ENCODE measurements at places on chromosomes 3 and 15.

GRCh38 chr15:63805993-63806980 is 27.5 kb downstream of the HERC1 start:
- DNase-seq: no peak

- peak; percentile 35 for DNase-seq
Observed at GRCh38 chr15:99438691-99439523, 126.9 kb upstream of the MEF2A start.

DNA sequence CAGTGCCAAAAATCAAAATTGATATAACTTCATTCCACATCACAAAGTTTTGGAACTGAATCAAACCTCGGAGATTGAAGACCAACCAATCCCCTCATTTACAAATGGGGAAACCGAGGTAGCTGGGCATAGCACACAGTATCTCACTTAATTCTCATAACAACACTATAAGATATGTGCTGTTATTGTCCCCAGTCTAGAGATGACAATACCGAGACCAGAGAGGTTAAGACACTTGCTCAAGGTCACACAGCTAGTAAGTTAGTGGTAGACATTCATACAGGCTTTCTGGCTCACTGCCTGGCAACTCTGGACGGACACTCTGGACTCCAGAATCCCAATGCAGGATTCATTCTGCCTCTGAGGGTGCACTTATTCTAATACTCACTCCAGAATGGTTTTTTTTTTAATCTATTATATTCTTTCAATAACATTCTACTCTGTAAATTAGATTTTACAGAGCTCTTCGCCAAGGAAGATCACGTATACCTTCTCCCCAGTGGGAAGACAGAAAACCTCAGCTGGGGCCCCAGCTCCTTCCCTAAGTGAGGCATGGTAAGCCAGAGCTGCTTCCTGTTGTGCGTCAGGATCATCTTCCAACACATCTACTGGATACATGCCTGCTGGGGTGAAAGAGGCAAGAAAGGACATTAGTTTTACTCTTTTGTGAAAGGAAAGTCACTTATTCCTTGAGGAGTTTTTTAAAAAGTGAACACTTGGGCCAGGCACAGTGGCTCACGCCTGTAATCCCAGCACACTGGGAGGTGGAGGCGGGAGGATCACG is 128.4 kb upstream of the IGF1R start:
- no peak for DNase-seq

DNA sequence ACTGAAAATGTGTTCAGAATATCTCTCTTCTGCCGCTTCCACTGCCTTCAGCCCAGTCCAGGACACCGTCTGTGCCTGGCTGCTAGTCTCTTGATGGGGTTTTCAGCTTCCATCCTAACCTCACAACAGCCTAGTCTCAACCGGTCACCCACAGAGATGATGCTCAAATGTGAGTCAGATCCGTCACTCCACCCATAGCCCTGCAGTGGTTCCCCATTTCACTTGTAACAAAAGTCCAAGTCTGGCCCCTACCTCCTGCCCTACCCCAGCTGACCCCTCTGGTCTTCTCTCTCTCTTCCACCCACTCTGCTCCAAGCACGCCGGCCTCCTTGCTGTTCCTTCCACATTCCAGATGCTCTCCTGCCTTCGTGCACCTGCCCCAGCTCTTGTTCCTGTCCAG is 68.1 kb downstream of the PPARG start:
- no peak for DNase-seq

DNA sequence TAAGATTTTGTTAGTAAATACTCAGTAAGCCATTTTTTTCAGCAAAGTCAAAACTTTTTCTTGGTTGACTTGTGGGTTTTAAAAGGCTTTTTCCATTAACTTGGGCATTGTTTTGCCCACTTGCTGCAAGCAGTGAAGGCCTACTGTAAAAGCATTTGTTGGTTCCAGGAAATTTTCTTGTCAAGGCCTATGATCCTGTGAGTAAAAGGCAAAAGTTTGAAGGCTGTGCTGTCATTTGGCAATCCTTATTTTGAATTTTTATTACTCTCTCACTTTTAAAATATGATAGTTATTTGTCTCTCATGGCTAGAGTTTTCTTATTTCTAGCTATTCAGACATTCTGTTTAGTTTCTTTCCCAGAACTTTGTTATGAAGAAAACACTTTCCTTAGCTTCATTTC is 13.0 kb downstream of the P2RY12 start:
- no peak for DNase-seq

DNA sequence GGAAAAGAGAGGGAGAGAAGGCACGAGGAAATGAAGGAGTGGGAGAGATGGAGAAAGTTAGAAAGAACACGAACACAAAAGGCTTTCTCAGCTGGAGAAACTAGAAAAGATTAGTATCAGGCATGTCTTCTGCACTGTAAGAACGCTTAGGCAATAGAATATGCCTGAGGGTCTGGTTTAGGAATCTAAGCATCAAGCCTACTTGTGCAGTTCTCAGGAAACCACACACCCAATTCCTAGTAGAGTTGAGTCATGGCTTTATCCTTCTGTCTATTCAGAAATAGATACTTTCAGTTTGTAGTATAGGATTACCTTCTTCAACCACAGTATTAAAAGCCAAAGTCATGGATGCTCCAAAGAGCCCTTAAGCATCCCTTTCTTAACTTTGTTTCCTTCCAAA is 969.4 kb downstream of the NTRK3 start:
- no peak for DNase-seq

- DNase-seq: no peak
Observed at GRCh38 chr15:73803806-73804205, 50.7 kb upstream of the INSYN1 start.

DNA sequence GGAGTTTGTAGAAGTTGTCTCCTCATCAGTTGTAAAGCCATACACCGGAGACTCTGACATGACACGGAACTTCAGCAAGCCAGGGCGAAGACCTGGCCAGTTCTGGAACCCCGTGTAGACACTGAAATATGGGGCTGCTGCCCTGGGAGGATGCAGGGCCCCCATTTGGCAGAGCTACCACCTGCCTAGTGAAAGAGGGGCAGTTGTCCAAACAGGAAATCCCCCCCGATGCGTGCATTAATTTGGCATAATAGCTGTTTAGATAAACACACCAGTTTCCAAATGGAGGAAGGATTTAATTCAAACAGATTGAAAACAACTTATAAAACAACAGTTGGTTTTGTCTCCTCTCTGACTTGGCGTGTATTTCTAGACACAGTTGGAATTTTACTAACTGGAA is 357.2 kb downstream of the GABRG3 start:
- DNase-seq: no peak

- DNase-seq: no peak
Observed at GRCh38 chr3:147669077-147669476, 259.9 kb downstream of the ZIC1 start.

- DNase-seq: no peak
Observed at GRCh38 chr15:67812241-67812644, 13.1 kb upstream of the SKOR1 start.

- no peak for DNase-seq
Observed at GRCh38 chr15:40693904-40694687, 878 bp upstream of the RAD51 start.

GRCh38 chr15:78224023-78224411 is 10.3 kb downstream of the ACSBG1 start:
- DNase-seq: no peak

GRCh38 chr3:196141052-196141865 is 59.4 kb upstream of the TFRC start:
- no peak for DNase-seq

- DNase-seq: no peak
Observed at GRCh38 chr3:73786321-73786807, 161.6 kb upstream of the PDZRN3 start.

DNA sequence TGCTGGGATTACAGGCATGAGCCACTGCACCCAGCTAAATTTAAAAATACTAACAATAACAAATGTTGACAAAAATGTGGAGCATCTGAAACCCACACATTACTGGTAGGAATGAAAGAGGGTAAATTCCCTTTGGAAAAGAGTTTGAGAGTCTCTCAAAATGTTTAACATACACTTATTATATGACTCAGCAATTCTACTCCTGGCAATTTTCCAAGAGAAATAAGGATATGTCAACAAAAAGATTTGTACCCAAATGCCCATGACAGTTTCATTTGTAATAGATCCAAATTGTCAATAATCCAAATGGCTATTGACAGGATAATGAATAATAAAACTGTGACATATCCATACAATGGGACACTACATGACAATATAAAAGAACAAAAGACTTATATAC is 9.0 kb downstream of the HCLS1 start:
- no peak for DNase-seq

GRCh38 chr3:170542704-170543103 is 43.2 kb downstream of the SLC7A14 start:
- no peak for DNase-seq

- no peak for DNase-seq
Observed at GRCh38 chr3:62929771-62930170, 54.6 kb upstream of the CADPS start.

DNA sequence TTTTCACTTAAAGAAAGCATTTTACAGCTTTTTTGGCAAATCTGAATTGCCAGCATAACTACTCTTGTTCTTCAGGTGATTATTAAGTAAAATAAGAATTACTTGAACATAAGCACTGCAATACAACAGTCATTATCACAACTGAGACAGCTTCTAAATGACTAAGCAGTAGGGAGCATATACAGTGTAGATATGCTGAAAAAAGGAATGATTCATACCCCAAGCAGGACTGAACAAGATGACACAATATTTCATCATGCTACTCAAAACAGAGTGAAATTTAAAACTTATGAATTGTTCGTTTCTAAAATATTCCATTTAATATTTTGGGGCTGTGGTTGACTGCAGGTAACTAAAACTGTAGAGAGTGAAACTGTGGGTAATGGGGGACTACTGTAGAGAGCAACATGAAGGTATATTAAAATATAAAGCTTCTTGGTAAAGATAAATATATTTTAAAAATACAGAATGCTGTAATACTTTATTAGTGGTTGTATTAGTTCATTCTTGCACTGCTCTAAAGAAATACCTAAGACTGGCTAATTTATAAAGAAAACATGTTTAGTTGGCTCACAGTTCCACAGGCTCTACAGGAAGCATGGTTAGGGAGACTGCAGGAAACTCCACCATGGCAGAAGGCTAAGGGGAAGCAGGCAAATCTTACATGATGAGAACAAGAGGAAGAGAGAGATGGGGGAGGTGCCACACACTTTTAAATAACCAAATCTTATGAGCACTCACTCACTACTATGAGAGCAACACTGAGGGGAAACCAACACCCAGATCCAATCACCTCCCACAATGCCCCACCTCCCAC is 84.8 kb downstream of the DCLK3 start:
- DNase-seq: no peak

- no peak for DNase-seq
Observed at GRCh38 chr15:78244893-78245292, 10.5 kb upstream of the ACSBG1 start.

DNA sequence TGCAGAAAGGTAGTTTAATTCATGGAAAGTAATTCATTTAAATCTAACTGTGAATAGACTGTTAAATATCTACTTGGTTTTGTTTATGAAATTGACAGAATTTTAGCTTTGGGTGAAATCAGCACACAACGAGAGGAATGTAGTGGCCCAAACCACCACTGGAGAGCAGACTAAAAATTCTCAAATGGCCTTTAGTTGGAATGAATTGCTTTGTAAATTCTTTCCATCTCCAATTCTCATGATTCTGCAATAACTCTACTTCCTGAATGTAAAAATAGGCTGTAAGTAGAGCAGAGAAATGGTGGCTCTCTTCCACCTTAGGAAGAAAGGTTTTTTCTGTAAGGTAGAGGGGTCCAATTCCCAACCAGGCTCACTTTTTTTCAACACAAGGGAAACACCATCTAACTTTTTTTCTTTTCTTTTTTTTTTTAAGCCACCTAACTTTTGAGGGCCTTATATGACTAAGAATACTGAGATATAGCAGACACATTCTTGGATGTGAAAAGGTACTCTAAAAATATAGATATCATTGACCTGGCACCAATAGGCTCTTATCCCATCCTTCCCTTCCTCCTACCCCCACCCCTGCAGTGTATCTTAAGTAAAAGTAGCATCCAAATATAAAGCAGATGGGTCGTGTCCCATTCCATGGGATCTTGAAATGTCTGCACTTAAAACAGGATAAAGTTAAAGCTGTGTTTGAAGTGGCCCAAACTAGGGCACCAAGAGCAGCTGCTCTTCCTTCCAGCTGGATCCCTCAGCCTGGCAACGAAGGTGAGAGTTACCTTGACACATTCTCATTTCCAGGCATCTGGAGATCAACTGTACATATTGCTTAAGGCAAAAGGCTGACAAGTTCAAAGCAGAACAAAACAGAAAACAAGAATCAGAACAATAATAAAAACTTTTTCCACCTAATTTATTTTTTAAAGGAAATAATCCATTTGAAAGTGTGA is 194.1 kb downstream of the TPRG1 start:
- no peak for DNase-seq

DNA sequence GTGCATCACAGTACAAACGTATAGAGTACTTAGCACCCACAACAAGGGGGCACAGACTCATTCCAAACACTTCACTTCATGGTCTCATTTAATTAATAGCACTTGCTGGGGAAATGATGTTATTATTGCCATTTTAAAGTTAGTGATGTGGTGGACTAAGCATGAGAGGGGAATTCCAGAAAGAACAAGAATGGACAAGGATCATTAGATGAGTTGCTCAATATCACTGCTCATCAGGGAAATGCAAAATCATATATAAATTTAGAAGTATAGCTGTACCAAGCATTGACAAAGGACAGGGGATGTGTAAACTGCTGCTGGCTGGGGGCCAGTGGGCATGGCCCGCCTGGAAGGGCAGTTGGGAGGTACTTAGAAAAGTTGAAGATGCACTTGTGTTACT is 14.6 kb downstream of the PRR20G start:
- no peak for DNase-seq

DNA sequence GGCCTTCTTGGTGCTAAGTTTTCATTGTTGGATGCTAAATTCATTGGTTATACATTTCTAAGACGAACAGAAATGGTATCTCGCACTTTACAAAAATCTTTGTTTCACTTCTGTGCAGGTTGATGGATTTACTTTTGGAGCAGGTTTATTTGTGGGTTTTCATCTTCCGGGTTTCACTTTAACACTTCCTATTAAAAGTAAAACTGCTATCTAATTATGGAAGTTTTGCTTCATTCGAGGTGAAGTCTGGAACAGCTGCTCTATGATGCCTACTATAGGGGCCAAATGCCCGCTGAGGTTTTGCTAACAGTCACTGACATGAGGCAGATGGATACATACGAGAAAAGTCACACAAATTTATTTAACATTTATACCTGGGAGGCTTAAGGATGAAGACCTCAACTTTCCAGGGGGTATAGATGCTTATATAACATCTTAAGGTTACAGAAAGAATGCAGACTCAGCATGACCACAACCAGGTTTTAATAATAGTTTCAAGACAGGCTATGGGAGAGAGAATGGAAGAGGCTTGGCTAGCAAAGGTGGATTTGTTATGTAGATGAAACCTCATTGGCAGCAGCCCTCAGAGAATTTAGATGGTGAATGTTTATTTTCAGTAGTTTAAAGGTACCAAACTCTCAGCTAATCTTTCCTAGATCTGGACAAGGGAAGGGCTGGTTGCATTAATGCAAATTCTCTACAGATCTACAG is 54.2 kb downstream of the OSTN start:
- no peak for DNase-seq

All from effector CD8-positive, alpha-beta T cell (primary cell).